ENCODE measurements at places on chromosomes 4 and X.
A peak's percentile ranks its signal among the peaks of the same experiment; 100 is the strongest.

DNA sequence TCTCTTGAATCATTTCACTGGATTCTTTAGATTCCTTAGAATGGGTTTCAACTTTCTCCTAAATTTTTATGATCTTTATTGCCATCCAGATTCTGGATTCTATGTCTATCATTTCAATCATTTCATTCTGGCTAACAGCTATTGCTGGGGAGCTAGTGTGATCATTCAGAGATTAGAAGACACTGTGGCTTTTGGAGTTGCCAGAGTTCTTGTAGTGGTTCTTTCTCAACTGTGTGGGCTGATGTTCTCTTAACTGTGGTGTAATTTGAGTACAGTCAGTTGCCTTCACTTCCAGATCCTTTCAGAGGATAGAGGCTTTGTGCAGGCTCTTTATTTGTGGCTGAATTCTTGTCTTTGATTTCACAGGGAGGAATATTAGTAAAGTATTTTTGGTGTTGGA is 12.1 kb upstream of the CSN2 start:
- no peak for DNase-seq

DNA sequence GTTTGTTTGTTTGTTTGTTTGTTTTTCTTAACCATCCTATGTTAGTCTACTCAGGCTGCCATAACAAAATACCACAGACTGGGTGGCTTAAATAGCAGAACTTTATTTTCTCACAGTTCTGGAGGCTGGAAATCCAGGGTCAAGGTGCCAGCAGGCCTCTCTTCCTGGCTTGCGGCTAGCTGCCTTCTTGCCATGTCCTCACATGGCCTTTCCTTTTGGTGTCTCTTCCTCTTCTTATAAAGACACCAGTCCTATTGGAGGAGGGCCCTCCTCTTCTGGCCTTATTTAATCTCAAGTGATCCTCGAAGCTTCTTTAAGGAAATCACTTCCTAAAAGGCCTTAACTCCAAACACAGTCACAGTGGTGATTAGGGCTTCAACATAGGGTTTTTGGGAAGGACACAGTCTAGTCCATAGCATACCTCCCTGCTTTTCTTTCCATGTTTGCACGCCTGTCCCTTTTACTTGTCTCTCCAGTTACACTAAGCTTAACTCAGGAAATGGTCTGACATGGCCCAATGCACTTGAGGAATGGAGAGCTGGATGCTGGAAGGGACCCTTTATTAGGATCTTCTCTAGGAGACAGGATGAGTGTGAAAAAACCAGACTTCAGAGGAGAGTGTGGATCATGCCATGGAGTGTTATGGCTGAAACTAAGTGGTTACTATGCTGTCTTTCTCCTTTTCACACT is 36.0 kb upstream of the MGST2 start:
- no peak for DNase-seq

- no peak for DNase-seq
Observed at GRCh38 chr4:111930659-111931058, 214.6 kb upstream of the FAM241A start.

- DNase-seq: no peak
Observed at GRCh38 chr4:150744570-150744969, 162.6 kb downstream of the MAB21L2 start.

GRCh38 chr4:26885912-26886274 is 25.3 kb downstream of the STIM2 start:
- DNase-seq: no peak

DNA sequence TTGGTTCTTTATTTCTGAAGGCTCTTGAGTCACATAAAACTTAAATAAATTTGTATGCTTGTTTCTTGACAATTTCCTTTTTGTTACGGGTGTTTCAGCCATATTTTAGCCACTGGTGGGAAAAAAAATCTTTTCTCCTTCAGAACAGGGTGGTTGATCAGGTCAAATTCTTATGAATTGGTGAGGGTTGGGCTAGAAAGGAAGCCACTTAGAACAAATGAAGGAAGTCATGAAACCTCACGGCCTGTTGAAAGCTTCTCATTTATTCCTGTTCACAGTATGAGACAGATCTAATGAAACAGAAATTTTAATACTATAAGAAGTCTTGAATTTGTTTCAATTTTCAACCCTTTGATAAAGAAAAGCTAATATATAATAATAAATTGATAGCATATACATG is 12.1 kb upstream of the PDLIM5 start:
- no peak for DNase-seq

- DNase-seq: peak; percentile 47
Observed at GRCh38 chr4:165834116-165834515, 38.9 kb upstream of the TLL1 start.
